PC-9 (cell line): ENCODE measurements at places on chromosomes 6 and 20.
A peak's percentile ranks its signal among the peaks of the same experiment; 100 is the strongest.

GRCh38 chr6:70901324-70901723, 55.5 kb downstream of the B3GAT2 start:
- DNase-seq: no peak

DNA sequence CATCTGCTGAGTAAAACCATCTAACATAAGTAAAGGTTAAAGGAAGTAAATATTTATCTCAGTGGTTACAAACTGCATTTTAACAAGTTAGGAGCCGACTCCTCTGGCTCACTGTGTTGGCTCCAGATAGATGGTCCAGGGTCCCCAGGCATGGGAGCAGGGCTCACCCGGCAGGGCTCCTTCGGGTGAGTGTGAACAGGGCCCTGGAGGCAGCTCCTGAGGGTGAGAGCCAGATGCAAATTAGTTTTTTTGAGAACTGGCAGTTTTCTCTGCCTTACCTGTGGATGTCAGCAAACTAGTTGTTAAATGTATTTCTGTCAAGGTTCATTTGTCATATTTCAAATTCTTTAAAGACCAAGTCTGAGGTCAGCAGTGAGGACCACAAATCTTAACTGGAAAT, 21.5 kb downstream of the TPBG start:
- no peak for DNase-seq

DNA sequence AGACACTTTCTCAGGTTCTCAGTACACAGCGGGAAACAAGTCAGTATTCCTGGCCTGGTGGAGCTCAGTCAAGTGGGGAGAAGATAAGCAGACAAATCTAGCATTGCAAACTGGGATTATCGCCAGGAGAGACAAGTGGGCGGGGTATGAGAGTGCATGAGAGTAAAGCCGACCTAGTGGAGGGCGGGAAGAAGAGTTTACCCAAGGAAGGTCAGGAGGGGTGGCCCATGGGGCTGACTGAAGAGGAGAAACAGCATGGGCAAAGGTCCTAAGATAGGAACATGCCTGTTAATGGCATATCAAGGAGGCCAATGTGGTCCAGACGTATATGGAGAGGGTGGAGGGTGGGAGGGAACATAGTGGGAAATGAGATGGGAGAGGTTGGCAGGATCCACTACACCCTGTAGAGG, 12.4 kb upstream of the CSNK2A1 start:
- no peak for DNase-seq

DNA sequence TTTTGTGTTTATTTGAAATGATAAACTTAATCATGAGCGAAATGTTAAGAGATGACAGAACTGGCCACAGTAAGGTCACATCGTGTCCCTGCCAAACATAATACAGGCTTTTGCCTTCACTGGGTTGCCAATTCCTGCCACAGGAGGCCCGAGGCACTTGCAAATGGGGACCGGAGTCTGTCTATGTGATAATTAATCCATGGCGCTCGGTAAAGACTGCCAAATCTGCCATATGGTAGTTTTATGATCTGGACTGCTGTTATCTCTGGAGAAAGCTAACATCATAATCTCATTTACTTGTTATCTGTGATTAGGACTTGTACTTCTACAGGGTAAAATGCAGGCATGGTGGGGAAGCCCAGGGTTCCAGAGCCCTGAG, 170.5 kb upstream of the TSHZ2 start:
- no peak for DNase-seq

DNA sequence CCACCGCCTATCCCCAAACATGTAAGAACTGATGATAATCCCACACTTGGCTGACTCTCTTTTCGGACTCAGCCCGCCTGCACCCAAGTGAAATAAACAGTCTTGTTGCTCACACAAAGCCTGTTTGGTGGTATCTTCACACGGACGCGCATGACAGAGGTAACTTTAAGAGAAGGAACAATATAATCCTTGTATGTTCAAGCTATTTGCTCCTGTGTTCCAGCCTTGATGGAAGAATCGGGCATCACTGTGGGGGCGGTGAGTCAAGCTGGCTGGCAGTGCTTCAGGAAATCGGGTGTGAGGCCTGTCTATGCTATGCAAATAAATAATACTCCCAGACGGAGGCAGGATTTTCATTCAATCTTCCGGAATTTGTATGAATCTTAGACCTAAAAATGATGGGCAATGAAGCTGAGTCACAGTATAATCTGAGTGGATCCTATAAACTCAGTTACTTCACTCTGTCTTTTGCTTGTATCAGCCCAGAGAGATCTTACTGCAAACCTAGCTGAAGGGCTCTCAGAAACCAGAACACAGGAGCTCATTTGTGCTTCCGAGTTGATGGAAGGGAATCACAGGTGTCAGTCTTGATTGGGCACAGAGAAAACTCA, 45.2 kb upstream of the NT5E start:
- peak; percentile 73 for DNase-seq

DNA sequence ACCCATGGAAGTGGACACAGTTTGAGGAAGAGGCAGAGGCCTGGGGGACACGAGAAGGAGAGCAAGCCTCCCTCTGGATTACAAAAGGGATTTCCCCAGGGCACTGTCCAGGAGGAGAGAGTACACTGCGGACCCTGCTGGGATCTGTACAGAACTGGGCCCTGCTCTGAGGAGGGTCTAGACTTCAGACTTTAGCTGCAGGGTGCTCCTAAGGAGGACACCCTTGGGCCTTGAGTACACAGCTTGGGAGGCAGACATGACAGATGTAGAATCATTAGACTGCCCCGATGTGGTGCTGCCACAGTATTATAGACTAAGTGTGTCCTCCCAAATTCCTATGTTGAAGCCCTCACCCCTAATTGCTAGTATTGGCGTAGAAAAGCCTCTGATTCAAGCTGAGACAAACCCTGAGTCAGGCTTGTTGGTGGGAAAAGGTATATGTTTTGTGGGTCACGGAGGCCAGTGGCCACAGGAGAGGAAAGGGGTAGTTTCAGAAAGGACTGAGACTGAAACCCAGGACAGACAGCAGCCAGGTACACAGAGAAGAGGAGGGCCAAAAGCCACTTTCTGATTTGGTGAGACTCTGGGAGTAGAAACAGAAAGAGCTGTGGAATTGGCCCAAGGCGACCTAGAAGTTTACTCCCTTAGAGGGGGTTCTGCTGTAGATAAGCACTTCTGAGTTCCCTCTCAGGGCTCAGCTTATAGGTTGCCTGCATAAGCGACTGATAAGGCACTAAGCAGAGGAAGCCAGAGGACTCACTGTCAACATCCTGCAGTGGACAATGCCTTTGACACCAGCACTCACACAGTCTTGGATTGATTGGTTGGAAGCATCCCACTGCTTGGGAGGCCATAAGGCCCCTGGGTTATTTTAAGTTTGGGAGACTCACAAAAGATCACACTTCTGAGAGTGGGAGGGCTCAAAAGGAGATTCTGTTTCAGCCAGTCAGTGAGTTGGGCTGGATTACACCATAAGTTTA, 16.5 kb upstream of the SH3BGRL2 start:
- no peak for DNase-seq

DNA sequence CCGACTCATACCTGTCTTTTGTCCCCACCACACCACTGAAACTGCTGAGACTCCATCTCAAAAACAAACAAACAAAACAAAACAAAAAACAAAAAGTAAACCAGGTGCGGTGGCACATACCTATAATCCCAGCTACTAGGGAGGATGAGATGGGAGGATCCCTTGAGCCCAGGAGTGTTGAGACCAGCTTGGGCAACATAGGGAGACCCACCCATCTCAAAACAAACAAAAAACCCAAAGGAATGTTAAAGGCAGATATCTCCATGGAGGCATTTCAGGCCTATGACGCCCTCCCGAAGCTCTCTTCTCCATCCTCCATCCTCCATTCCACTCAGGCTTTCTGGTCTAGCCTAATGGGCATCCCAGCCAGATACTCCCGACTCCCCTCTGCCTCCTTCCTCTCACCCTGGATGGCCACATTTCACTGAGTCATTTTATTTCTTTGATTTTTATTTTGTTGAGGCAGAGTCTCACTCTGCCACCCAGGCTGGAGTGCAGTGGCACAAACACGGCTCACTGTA, 3.2 kb upstream of the SLC4A11 start:
- DNase-seq: peak; percentile 51

DNA sequence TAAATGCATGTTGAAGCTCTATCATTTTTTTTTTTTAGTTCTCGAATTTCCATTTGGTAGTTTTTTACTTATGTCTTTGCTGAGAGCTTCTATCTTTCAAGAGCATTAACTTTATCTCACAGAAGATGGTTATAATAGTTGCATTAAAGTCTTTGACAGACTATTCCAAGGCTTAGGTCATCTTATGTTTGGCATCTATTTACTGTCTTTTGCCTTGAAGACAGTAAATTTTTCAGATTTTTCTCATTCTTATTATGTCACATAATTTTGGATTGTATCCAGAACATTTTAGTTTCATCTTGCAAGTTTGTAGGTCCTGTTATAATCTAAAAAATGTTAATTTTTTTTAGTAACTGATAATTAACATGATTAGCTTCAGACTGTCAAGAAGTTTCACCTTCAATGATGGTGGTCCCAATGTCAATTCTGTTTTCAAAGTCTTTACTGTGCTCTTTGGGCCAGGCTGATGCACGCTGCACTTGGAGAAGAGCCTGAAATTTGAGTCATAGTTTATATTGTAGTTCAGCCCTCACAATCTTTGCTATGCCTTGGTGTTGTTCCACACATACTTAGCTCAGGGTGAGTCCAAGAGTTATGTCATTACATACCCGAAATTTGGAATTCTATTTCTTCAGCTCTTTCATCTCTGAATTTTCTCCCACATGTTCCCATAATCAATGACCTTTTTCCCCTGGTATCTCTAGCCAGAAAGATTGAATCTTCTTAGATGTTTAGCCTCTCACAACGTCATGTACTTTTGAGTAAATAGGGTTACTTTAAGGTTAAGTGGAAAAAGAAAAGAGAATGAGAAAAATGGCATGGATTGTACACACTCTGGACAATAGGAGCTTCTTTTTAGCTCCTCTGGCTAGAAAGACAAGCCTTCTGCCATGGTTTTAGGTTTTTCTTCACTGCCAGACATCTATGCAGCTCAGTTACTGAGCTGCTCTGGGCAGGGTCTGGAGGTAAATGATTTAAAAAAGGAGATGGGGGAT, 110.3 kb upstream of the BTBD3 start:
- DNase-seq: peak; percentile 64

- DNase-seq: no peak
Observed at GRCh38 chr6:4561773-4562400, 214.3 kb upstream of the CDYL start.

- DNase-seq: no peak
Observed at GRCh38 chr6:33989016-33989854, 156.7 kb downstream of the GRM4 start.

GRCh38 chr20:51574248-51575033, 31.9 kb upstream of the NFATC2 start:
- no peak for DNase-seq

DNA sequence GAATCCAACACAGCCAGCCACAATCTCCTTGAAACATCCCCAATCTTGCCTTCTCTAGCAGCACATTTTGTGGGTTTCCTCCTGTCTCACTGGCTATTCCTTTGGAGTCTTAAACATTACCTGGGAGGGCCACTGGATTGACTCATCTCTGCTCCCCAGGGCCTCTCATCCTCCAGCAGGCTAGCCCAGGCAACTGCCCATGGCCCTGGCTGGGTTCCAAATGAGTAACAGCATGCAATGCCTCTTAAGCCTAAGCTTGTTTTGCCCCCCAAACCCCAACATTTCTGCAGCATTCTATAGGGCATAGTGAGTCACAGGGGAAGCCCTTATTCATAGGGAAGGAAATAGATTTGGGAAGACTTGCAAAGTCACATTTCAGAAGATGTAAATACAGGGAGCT, 204.9 kb downstream of the FOXA2 start:
- DNase-seq: peak; percentile 85

DNA sequence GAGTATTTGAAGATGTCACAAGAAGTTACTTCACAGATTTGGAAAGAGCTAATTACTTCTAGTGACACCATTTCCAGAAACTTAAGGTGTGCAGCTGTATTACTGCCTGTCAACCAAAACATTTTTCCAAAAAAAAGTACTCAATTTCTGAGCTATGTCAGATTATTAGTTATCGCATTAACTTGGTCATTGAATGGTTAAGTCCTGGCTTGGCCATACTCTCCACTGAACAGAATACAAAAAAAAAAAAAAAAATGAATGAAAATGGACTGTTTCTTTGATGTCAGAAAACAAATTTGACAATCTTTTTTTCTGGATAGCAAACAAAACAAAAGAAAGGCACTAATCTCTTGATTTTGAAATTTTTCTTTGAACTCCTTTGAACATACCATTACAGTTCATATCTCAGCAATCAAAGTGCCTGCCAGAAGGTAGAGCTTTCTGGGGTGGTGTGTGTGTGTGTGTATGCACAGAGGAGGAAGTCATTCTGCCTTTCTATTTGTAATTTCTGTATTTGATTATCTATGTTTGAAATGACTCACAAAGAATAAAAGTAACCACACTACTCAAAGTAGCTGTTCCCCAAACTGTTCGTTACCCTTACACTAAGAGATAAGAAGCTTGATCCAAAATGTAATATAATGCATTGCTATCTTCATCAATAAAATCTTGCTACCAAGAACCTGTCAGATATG, 210.8 kb upstream of the FUT9 start:
- no peak for DNase-seq

DNA sequence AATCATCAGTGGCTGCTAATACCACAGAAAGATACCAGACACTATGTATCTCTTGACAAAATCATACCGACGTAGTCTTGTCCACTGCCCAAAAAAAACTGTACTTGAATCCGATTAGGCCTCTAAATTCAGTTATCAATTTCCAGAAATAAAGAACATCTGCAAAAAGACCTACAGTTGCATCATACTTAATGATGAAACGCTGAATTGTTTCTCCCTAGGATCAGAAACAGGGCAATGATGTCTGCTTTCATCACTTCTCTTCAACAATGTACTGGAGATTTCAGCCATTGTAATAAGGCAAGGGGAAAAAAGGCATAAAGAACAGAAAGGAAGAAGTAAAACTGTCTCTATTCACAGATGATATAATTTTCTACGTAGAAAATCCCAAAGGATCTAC, 152.0 kb downstream of the TASP1 start:
- no peak for DNase-seq

GRCh38 chr6:110270165-110270564, 88.0 kb downstream of the METTL24 start:
- no peak for DNase-seq

DNA sequence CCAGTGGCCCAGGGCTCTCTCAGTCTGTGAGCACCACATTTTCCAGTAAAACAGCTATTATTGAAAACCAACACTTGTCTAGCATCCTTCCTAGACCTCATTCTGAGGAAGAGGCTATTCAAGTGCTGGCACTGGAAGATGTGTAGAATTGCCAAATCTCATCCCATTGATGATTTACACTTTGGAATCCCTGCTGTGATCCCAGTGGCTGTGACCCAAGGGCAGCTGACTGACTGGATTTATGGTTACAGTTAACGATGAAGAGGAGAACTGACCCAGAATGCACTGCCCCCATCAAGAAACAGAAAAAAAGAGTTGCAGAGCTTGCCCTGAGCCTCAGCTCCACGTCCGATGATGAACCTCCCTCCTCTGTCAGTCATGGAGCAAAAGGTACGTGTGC, 2.4 kb downstream of the CMTR1 start:
- DNase-seq: no peak

- DNase-seq: peak; percentile 4
Observed at GRCh38 chr6:147390909-147391536, 117.5 kb upstream of the SAMD5 start.

GRCh38 chr6:30364591-30364990, 19.6 kb downstream of the RPP21 start:
- no peak for DNase-seq

- no peak for DNase-seq
Observed at GRCh38 chr20:31990641-31991338, 19.4 kb upstream of the CCM2L start.
